Activated T-cell treated with anti-CD3 and anti-CD28 coated beads for 4 hours (primary cell): ENCODE measurements at places on chromosomes 1 and 21.

DNA sequence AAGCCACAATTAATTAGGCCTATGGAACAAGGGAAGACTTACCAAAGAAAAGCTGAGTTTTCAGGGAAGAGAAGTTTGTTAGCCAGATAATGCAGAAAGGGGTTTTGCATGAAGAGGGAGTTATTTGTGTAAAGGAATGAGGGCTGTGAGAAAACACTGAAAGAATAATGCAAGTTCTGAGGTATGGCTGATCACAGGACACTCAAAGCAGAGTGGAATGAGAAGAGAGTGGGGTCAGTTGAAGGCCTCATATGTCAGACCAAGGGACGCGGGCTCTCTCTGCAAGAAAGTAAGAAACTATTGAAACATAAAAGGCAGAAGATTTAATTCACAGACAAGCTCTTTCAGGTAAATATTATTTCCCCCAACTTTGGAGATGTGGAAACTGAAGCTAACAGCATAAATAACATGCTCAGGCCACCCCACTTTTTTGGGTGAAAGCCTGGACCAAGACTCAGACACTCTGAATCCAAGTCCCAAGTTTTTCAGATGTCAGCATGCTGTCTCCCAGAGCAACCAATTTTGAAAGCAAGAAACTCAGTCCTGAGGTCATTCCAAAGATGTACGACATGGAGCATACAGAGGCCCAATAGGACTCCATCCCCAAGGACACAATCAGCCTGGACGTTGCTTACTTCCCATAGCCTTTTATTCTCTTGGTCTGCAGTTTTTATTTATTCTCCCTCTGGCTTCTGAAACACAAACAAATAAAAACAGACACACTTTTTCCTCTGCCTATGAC lies 47.3 kb upstream of the FGGY start:
- no peak for DNase-seq

GRCh38 chr1:96164053-96164452 lies 557.5 kb upstream of the PTBP2 start:
- DNase-seq, result no peak

GRCh38 chr1:16718908-16719533 lies 21.3 kb upstream of the RNU1-4 start:
- DNase-seq, result no peak

GRCh38 chr21:16667395-16667794 lies 845.4 kb upstream of the CXADR start:
- no peak for DNase-seq

- DNase-seq, result no peak
These were observed 7.4 kb downstream of the DOP1B start for GRCh38 chr21:36163750-36164741.

DNA sequence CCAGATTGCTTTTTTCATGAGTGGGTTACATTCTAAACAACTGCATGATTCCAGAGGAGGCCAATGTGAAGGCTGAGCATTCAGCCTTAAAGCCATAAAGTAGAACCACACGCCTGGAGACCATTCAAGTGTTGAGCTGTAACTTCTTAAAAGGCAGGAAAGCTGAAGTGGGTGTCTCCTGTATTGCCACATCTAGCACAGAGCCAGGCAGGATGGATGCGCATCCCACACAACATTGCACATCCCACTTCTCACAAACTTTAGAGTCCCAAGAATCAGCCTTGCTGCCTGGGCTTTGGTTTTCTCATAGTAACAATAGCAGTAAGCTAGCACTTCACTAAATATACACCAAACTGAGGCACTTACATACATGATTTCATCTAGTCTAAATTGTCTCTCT lies 151.7 kb downstream of the DAB1 start:
- DNase-seq, result no peak

GRCh38 chr1:208180421-208180820 lies 63.8 kb downstream of the PLXNA2 start:
- no peak for DNase-seq

- DNase-seq, result no peak
These were observed 208.1 kb downstream of the PATJ start for GRCh38 chr1:61950418-61950817.
